ENCODE measurements at places on chromosomes 3 and 15.

DNA sequence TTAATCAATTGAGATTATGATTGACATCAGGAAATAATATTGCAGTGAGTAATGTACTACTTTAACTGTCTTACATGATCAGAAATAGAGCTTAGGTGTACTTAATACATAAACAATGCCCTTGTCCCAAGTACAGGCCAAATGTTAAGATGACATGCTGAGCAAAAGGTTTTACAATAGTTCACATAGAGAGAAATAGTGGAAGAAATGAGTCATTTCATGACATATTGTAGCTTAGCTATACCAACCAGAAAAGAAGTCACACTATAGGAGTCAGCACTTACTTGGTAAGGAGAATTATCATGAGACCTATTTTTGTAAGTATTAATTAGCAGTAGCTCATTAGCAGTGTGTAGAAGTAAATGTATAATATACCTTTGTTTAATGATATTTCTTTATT, 96.4 kb upstream of the NANOGP8 start:
- DNase-seq: no peak

DNA sequence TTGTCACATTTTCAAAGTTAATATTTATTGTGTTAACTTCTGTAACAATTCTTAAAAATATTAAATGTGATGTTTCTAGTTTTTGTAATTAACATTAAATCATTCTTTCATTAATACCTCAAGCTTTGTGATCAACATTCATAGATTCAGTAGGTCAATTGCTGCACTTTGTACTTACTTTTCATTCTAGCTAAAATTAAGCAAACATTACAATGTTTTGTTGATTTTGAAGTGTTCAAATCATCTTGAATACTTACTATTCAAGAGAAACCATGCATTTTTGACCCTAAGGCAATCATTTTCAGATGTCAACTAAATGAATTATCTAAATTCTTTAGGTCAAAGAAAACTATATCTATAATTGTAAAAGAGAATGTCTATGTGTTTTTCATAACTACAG, 933.1 kb downstream of the NAALADL2 start:
- no peak for DNase-seq

GRCh38 chr3:18989237-18989795, 159.0 kb upstream of the KCNH8 start:
- DNase-seq: no peak

DNA sequence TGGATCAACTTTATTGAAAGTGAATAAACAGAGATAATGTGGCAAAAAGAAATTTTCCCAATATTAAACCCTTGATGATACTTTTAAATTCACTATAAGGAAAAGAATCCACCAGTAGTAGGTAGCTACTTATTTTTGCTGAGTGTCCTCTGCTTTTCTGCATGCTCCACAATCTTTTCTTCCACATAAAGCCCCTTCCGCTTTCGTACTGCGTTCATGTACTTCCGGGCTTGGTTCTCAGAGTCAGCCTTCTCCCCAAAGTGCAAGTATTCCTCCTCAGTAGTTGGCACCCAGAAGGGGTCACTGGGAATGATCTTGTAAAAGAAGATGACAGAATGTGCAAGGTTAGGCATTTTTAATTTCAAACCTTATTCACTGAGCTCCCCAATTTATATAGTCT, 84.4 kb upstream of the MEX3B start:
- DNase-seq: no peak

DNA sequence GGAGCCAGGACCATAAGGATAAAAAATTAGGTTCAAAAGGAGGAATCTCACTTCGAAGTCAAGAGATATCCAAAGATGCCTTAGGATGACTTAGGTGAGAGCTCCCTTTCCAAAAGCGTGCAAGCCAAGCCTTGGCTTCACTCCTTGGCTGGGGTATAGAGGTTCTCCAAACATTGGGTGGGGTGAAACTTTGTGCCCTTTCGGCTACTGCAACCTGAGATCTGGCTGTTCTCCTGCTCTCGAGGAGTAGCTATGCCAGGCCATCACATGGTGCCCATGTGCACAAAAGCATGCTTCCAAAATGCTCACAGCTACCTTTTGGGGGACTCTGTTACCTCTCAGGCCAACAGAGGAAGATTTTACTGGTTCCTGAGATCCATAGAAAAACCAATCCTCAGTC, 373.8 kb downstream of the EPHB1 start:
- DNase-seq: no peak

GRCh38 chr3:175898194-175898593, 1039.1 kb downstream of the NAALADL2 start:
- DNase-seq: no peak

- DNase-seq: no peak
Observed at GRCh38 chr3:127289706-127290575, 2.1 kb upstream of the PRR20G start.

DNA sequence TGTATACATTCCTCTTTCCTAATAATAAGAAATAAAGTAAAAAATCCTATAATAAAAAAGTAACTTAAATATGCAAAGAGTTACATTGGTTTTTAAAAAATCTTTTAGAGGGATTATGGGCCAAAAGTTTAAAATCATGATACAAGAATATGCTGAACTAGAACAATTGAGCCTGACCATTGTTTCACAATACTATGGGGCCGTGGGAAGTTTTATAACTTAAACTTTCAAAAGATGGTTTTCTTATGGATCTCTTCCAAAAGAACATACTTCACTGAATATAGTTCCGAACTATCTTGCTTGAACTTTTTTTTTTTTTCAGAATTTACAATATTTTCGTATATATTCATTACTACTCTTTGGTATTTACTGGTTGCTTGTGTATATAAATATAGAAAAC, 97.6 kb downstream of the NFKBIZ start:
- no peak for DNase-seq

GRCh38 chr3:184568924-184569829, 7.6 kb downstream of the EPHB3 start:
- peak; percentile 100 for DNase-seq

DNA sequence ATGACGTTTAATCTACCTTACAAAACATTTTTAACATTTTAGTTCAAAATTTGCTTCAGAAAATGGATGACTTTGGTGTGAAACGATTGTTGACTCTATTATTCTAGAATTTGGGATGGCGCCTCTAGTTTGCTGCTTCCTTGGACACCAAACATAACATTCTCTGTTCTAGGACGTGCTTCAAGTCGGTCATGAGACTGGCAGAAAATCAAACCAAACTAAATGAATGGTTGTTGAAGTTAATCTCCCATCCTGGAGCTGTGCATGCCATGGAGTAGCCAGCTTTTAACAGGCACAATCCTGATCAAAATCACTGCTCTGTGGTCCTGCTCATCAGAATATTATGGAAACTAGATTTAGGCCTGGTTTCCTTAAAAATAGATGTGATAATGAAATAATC, 9.6 kb upstream of the LRRFIP2 start:
- DNase-seq: no peak

DNA sequence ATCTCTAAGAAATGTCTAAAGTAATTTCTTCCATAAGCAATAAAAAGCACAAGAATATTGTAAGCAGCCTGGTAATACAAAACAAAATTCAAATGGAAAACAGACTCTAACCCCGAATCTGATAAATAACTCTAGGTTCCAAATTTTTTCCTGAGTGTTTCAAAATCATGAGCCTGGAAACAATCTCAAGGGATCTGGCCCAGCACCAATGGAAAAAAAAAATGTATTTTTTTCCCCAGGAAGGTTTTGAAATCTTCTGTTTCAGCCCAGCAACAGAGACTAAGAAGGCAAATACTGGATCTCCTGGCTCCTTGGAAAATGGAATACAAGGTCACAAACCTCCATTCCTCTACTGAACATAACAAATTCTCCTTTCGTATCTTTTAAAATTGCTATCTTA, 13.0 kb downstream of the TBC1D2B start:
- peak; percentile 90 for DNase-seq

GRCh38 chr3:182936918-182937285, 43.4 kb downstream of the DCUN1D1 start:
- no peak for DNase-seq

- no peak for DNase-seq
Observed at GRCh38 chr15:88218557-88219221, 37.9 kb downstream of the NTRK3 start.

DNA sequence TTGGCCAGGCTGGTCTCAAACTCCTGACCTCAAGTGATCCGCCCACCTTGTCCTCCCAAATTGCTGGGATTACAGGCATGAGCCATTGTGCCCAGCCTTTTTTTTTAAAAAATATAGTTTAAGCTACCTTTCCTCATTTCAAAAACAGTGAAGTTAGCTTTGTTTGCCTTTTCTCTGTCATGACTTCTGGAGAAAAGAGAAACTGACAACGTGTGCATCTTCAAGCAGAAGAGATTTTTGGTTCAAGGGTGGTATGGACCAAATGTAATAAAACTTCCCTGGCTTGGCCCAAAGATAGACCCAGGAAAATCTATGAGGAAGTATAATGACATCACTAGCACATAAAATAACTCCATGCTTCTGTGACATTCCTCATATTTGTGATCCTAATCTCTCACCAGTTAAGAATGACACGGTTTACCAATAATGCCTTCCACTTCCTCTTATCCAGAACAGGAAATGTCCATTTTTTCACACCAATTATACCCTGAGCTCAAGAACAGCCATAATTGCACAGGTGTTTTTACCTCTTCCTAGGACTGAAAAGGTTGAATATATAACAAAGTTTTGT, 781.2 kb upstream of the NR2F2 start:
- no peak for DNase-seq

GRCh38 chr3:134650431-134651346, at the start of gene KY:
Gene KY (minus strand): TSS chr3:134651022. CDS start chr3:134650960, 62 bp downstream.
- peak; percentile 45 for DNase-seq

DNA sequence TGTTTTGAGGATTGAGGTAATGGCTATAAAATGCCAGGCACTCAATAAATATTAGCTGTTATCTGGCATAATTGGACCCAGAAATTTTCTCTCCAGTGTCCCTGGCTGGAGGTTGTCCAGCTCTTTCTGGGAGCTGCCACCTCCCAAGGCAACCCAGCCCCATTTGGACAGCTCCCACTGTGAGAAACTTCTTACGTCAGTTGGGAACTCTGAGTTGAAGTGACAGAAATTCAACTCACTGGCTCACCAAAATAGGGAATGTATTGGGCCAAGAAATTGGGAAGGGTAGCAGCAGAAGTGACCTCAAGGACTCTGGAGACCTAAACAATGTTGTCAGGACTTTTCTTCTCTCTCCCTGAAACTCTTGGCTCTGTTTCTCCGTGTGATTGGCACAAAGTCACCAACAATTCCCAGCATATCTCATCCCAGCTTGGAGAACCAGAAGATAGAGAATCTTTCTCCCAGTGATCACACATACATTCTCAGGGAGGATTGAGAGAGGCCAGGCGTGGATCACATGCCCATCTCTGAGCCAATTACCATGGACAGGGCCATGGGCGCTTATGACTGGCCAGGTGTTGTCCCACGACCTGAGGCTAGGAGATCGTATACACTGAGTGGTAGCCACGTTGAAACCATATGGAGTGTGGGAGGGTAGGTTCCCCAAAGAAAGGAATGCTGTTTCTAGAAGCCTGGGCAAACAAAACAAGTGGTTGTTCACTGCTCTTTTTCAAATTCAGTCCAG, 22.5 kb upstream of the HCN4 start:
- DNase-seq: no peak

GRCh38 chr3:181948286-181948685, 236.6 kb downstream of the SOX2 start:
- no peak for DNase-seq

DNA sequence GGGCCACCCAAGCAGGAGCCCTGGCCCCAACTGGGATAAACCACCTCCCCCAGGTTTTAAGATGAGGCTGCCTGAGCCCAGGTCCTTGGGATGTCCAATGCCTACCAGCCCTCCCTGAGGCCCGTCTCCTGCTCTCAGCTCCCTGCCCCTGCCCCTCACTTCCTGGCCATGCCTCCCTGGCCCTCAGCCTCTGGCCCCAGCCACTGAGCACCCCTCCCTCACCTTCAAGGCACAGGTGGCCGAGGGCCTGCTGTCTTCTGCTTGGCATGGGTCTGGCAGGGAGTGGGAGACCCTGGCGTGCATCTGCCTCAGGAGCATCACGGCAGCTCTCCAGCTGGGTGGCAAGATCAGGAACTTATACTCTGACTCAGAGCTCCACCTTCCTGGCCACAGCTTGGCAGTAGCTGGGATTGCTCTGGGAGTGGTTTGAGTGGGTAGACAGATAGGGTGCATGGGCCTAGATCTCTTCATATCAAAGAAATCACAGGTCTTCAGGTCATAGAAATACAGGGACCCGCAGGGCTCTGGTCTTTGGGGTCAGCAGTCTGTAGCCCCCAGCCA, at the start of gene PLA2G4E:
PLA2G4E (minus strand) TSS at position 330 of the 561 bp plus-strand sequence; CDS start at position 318, 12 bp downstream.
- DNase-seq: no peak

GRCh38 chr3:127684871-127685707, 12.3 kb downstream of the ABTB1 start:
- peak; percentile 10 for DNase-seq

- no peak for DNase-seq
Observed at GRCh38 chr3:59518283-59519055, 468.6 kb upstream of the CFAP20DC start.

DNA sequence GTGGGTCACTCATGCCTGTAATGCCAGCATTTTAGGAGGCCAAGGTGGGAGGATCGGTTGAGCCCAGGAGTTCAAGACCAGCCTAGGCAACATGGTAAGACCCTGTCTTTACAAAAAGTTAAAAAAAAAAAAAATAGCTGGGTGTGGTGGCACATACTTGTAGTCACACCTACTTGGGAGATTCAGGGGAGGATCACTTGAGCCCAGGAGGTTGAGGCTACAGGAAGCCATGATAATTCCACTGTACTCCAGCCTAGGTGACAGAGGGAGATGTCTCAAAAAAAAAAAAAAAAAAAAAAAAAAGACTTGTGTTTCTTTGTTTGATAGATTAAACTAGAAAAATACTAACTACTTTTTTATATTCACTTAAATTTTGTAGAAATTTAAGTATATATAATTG, 14.6 kb downstream of the RAB7A start:
- no peak for DNase-seq

GRCh38 chr3:25246913-25247312, 181.2 kb upstream of the RARB start:
- DNase-seq: no peak

DNA sequence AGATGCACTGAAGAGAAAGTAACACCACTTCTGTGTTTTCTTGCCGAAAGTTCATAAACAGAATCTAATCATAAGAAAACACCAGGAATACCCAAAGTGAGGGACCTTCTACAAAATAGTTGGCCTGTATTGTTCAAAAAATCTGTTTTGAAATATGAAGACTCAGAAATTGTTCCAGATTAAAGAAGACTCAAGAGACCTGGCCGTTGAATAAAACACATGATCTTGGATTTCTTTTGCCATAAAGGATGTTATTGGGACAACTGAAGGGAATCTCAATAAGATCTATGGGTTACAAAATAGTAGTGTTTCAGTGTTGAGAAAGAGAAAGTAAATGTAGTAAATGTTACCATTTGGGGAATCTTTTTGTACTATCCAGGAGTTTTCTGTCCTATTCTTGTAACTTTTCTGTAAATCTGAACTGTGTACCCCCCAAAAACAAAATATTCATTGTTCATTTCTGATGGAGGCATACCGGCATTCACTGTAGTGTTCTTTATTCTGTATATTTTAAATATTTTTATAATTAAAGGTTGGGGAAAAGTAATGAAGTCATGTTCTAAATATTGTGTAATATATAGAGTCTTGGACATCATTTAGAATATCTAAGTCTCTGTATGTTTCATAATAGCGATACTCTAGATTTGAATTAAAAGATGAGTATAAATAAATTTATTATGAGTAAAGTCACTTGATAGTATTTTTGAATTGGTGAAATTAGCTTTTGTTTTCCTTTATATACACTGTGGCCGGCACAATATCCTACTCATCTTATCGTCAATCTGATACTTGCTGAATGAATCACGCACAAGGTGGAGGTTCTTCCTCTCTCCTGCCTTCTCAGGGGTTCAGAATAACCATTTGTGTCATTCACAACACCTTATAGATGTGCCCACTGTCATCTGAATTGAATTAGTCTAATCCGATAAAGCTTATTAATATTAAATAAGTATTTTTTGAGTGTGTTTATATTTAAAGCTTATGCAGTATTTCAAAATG, 66.7 kb downstream of the TRAK1 start:
- DNase-seq: no peak

Data from lung (tissue), 17 donors.